ENCODE measurements at places on chromosomes 5 and 9.

DNA sequence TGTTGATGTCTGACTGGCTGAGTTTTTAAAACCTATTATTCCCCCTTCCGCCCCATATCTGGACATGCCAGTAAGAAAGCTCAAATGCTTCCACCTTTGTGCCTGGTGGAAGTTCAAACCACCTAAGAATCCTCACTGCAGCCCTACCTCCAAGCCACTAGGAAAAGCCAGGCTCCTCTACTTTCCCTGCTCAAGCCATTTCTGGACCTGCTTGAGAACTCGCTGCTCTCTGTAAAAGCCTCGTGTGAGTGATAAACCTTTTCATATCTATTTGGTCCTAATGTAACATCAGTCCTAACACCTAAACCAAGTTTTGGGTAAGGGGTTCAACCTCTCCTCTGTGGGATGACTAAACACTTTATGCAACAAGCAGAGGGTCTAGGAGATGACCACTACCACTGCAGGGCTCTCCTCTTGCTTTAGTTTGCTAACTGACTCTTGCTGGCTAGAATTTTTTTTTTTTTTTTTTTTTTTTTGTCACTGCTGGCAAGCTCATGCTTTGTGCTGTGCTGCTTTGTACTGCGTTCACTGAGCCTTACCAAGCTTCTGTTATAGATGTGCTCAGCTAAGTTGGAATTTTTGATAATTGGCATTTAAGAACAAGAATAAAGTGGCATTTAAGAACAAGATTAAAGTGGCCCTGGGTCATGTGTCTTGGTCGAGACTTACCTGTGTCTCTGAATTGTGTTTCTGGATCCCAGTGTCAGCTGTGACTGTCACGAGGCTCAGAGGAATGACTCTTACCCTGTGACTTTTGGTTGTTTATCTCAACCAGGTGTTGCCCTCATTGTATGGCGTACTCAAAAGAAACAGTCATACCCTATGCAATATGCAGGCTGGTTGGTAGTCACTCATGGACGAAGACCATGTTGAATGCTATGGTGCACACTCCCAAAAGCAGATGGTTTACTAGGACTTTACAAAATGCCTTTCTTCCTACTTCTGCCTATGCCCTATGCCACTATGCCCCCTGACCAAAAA is 19.5 kb downstream of the TRIM32 start:
- DNase-seq: no peak

DNA sequence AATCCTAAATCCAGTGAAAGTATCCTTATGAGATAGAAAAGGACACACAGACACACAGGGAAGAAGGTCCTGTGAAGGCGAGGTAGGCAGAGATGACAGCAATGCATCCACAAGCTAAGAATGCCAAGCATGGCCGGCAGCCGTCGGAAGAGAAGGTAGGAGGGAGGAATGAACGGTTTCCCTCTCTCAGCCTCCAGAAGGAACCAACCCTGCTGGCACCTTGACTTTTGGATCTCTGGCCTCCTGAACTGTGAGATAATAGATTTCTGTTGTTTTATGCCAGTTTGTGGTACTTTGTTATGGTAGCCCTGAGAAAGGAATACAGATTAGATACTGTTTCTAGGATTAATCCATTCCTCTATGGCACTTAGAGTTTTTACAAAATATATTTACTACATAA is 76.1 kb upstream of the PANK3 start:
- no peak for DNase-seq

- no peak for DNase-seq
These were observed 661 bp downstream of the PDCL start for GRCh38 chr9:122827761-122828093.

GRCh38 chr5:73515232-73515631 is 17.0 kb downstream of the BTF3 start:
- no peak for DNase-seq

GRCh38 chr9:22469928-22470544 is 23.4 kb downstream of the DMRTA1 start:
- no peak for DNase-seq

DNA sequence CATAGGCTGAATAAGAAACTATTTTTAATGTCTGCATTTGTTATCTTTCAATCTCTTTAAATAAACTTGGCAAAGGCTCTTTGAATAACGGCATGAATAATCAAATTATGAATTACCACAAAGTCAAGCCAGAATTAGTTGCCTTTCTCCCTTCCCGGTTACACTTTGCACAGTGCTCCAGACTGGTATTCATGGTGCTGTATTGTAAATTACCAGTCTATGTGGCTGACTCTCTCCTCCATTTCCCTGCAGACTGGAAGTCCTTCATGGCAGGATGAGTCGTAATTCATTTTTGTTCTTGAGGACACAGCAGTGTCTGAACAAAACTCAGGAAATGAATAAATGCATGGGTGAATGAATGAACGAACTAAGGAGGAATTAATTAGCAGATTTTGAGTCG is 142.9 kb downstream of the GNA14 start:
- no peak for DNase-seq

GRCh38 chr5:66882606-66883227 is 286.5 kb downstream of the MAST4 start:
- DNase-seq: no peak

- DNase-seq: no peak
These were observed 233.5 kb downstream of the RFX3 start for GRCh38 chr9:3292311-3292710.

Measured in Right ventricle myocardium inferior (tissue), 1 donor.